ENCODE measurements at places on chromosomes 6 and 20.

- no peak for DNase-seq
These were observed 794.6 kb downstream of the TFAP2A start for GRCh38 chr6:9620263-9620662.

DNA sequence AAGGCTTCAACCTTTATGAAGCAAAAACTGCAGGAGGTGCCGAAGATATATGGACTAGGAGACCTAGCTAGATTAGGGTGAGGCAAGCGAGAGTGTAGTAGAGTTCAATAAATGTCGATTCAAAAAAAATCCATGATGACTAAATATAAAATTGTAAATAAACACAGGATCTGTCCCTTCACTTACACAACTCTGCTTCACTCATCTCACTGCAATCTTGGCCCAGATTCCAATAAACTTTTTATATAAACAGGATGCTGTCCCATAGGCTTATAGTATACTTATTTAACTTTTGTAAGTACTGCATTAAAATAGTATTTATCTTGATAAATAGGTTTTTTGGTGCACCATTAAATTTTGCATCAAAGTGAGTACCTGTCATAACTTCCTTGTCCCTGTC lies 648.4 kb upstream of the NRSN1 start:
- no peak for DNase-seq

DNA sequence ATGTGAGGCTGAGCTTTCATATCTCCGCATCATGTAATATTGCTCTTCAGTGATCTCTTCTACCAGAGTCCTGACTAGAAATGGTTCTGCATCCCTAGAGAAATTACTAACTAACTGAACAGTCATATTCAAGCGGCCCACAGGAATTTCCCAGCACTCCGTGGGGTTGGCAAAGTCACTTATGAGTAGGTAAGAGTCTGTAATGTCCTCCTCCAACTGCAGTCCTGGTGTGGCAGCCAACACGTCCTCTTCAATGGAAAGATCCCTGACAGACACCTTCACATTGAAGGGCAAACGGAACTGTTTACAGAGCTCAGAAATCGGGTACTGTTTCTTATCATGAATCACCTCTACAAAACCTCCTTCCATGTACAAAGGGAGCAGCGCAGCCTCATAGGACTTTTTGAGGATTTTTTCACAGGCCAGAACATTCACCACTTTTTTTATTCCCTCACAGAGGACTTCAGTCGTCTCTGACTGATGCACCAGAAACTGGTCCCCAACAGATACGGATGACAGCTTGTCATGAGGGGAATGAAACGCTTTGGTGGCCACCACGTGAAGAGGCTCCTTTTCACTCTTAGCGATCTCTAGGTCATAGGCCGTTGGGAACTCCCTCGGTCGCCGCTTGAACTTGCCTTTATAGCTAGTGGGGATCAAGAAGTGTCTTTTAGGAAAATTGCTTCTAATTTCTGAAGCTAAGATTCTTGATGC lies 87.7 kb downstream of the THEMIS start:
- DNase-seq: peak; percentile 38

DNA sequence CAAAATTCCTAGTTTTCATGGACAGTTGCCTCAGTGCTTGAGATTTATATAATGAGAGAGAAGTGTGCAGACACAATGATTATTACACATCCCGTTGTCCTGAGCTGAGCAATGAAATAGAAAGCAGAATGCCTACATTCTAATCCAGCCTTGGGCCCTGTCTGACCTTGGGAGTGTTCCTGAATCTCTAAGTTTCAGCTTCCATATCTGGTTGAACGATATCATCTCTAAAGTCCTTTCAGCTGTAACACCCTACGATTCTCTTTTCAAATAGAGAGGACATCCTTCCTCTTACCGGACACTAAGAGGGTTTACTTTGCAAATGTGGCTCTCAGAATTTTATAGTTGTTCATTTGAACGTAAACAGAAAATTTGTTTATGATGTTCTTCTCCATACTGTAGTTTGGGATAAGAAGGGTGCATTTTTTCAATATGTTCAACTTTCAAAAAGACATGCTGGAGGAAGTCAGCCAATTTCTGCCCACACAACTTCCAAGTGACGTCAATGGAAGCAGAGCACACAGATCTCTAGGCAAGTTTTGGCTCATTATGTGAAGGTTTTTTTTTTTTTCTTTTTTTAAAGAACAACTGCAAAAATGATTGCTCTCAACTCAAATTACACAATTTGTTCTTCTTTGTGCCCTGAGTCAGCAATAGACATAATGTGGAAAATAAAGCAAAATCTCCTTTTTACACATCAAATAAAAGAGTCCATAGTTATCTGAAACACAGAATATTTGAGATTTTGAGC lies 50.4 kb downstream of the PDE7B start:
- no peak for DNase-seq

- DNase-seq: no peak
These were observed 108.0 kb upstream of the TMEM170B start for GRCh38 chr6:11429577-11429976.

DNA sequence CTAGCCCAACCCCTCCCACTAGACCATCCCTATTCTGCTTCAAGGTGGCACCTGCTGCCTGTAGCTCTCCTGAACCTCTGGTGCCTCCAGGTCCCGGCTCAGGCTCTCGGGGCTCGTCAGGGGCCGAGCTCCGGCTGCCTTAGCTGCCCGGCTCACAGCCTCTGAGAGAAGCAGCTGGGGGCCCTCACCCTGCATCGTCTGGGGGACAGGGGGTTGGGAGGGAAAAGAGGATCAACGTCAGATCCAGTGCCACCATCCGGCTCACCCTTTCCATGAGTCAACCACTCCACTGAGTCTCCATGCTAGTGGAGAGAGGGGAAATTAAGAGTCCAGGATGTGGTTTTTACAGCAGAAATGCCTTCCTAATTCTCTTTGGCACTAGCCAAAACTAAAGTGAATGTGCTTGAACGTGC lies 13.0 kb downstream of the BAG6 start:
- peak; percentile 33 for DNase-seq

DNA sequence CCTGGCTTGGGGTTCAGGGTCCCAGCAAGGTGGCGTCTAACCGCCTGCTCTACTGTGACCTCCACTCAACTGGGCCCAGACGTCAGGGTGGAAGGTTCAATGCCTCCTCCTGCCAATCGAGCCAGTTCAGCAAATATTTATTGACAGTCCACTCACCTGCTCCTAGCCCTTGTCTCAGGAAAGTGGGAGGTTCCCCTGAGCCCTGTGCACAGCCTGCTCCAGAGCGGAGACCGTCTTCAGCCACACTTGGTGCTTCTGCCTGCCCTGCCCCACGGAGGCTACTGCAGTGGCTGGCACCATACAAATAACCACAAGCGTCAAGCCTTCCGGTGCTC lies 6.1 kb downstream of the CCDC167 start:
- no peak for DNase-seq

- no peak for DNase-seq
These were observed 32.2 kb downstream of the ARHGAP18 start for GRCh38 chr6:129677620-129678325.

Data from stimulated activated CD4-positive, alpha-beta T cell treated with anti-CD3 and anti-CD28 coated beads, Interleukin-15, amount 100 ng/mL, for 48 hours (primary cell).